ENCODE measurements at places on chromosomes 16 and 17.

DNA sequence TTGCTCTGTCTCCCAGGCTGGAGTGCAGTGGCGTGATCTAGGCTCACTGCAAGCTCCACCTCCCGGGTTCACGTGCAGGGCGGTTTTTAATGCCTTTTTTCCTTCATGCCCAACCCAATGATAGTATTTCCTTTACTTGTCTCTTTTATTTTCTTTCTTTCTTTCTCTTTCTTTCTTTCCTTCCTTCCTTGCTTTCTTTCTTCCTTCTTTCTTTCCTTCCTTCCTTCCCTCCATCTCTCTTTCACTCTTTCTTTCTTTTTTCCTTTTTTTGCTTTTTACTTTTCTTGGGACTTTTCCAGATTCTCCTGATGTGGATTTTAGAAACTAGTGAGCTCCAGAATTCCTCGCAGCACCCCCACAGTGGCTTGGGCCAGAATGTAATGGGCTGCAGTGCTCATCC lies 3.1 kb downstream of the MYH3 start:
- no peak for DNase-seq

- no peak for DNase-seq
Measured at GRCh38 chr16:50814541-50814940, 72.7 kb downstream of the CYLD start.

DNA sequence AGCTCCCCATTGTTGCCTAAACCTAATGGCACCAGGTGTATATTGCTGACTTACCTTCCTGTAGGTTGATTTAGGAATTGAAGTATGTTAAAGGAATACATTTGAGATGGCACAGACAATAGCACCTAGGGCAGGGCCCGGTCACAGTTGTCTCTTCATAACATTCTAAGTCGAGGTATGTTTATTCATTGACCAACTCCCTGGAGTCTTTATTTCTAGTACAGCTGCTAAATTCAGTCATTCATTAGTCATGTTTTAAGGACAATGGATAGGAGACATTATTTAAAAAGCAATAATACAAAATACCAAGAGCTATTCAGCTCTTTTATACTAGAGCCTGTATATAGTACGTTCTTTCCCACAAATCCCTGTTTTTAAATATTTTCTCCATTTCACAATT lies 369.5 kb upstream of the HSBP1 start:
- no peak for DNase-seq

DNA sequence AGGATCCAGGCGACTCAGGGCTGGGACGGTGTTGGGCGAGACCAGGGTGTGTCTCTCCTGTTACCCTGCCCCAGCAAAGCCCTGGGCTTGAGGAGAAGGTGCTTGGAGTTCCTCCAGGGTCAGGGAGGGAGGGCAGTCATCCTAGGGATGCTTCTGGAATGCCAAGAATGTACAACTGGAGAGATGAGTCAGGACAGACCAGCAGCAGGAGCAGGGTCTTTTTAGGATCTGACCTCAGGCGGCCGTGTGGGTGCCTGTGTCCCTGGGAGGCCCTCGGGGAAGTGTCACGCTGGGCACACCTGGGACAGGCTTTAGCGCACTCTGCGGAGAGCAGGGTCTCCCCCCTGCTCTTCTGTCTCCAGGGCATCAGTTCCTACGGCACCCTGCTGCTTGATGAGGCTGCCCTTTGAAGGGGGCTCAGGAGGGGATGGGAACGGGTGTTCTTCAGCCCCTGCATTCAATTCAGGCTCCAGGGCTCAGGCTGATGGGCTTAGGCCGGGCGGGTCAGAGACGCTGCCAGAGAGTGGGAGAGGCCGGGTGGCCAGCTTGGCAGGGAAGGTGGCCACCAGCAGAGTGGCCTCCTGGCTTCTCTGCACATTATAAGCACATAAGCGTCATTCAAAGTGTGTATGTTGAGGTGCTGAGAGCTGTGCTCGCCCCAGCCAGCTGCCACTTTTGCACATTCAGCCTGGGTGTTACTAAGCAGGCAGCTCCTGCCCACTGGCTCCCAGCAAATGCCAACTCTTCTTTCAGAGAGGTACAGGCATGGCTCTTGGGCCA lies 8.4 kb upstream of the MTSS2 start:
- no peak for DNase-seq

GRCh38 chr17:77438241-77439188 lies 297.7 kb downstream of the SEC14L1 start:
- no peak for DNase-seq

DNA sequence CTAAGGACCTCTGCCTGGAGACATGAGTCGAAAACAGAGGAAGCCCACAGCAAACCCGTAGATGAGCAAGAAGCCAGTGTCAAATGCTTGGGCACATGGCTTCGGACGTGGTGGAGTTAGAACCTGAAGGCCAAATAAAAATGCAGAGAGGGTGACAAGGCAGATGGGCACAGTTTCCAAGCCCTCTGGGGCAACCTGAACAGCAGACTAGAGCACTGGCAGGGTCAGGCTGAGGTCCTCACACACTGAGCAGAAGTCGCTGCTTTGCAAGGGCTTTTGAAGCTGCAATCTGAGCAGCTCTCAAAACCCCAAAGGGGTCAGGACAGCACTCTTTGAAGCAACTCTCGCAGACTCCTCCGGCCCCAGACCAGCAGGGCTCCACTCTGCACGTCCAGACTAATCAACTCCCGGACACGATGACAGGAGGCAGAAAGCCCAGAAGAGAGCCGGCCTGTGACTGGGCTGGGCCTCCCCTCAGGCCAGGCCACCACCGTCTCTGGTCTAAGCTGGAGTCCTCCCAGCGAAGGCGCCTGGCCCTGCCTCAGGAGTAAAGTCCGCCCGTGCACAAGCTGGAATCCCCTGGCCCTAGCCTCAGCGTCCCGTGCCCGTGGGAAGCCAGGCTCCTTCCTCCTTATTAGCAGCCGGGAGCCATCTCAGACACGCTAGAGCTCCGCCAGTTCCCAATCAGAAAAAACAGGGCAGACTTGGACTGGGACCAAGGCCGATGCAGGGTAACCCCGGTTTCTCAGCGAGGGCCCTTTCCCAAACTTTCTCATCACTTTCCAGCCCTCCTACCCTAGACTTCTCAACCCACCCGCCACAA lies 924 bp downstream of the SMARCD2 start:
- DNase-seq = peak; percentile 63

- DNase-seq = no peak
Measured at GRCh38 chr16:30949650-30950515, 1.0 kb downstream of the ORAI3 start.

- DNase-seq = no peak
Measured at GRCh38 chr16:11001611-11002010, 57.2 kb downstream of the CLEC16A start.

GRCh38 chr16:2691491-2692248 lies 9.3 kb downstream of the KCTD5 start:
- peak; percentile 47 for DNase-seq

- no peak for DNase-seq
Measured at GRCh38 chr17:8753976-8754440, 4.3 kb downstream of the SPDYE4 start.

GRCh38 chr17:78559749-78560368 lies 17.3 kb downstream of the DNAH17 start:
- no peak for DNase-seq

- DNase-seq = no peak
Measured at GRCh38 chr17:50523208-50523607, 9.3 kb upstream of the EPN3 start.

GRCh38 chr17:74008196-74008595 lies 195.3 kb upstream of the RPL38 start:
- no peak for DNase-seq

DNA sequence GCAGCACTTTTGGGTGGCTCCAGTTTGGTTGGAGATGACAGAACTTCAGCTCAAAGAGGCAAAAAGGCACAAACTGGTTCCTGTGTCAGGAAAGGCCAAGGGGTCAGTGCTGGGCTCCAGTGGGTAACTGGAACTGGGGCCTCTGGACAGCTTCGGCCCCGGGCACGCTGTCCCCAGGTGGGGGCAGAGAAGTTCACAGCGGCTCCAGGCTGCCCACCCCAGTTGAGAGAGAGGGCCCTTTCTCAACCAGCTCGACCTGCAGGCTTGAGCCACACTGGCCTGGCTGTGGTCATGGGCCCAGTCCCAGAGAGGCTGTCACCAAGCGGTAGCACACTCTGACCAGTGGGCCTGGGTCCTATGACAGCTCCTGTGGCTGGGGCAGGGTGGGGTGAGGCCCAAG lies 24.5 kb downstream of the ADCY7 start:
- DNase-seq = no peak

- DNase-seq = no peak
Measured at GRCh38 chr17:42055496-42055895, 5.1 kb upstream of the C17orf113 start.

GRCh38 chr17:2894782-2895181 lies 98.5 kb downstream of the RAP1GAP2 start:
- no peak for DNase-seq

DNA sequence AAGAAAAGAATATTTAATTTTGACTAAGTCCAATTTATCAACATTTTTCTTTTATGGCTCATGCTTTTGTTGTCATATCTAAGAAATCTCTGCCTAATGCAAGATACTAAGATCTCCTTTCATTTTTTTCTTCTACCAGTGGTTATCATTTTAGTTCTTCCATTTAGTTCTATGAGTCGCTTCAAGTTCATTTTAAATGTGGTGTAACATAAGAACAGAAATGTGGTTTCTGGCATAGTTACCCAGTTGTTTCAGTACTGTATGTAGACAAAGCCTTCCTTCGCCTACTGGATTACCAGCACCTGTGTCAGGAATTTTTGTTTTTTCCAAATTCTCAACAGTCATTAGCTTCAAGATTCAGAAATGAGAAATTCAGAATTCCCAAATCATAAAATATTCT lies 175.7 kb downstream of the PARN start:
- no peak for DNase-seq

- DNase-seq = no peak
Measured at GRCh38 chr17:61395983-61396585, 3.6 kb upstream of the TBX2 start.

- no peak for DNase-seq
Measured at GRCh38 chr17:64032081-64032480, 11.6 kb upstream of the ICAM2 start.

GRCh38 chr17:17258011-17258410 lies 21.0 kb upstream of the FLCN start:
- no peak for DNase-seq

GRCh38 chr17:40484285-40484972 lies 17.0 kb downstream of the TNS4 start:
- no peak for DNase-seq

DNA sequence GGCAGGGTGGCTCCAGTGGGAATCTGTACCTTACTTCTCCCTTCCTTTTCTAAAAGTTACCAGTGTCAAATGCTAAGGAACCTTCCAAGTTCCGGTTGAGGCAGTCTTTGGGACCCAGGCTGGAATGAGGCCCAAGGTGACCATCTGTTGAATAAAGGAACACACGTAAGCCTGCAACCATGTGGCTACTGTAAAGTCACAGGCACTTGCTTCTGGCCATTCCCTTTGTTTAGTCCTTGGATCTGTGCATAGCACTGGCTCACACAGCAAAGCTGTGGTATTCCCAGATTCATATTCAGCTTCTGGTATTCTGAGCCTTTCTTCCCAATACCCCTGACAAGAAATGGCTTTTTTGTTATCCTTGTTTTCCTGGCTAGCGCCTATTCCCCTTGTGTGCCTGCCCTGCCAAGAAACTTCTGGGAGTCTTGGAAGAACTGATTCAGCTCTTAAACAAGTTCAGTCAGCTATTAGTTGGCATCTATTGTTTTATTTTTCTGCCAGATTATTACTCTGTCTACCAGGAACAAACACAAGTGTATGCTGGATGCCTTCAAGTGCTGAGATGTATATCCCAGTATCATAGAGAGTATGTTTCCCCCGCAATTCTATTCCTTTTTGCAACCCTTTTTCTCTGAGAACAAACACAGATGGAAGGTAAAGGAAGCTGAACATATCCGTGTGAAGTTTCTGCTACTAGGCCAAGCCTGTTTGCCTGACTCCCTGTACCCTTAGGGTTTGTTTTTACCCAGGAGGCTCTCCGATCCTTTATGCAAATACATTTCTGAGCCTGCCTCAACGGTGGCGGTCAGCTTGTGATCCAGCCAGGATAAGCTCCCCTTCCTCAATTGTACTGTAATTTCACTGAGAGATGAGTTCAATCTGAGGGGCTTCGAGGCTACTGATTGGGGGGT lies 13.2 kb downstream of the TMEM238L start:
- DNase-seq = no peak

- no peak for DNase-seq
Measured at GRCh38 chr17:62805234-62805633, 2.9 kb downstream of the MARCHF10 start.

DNA sequence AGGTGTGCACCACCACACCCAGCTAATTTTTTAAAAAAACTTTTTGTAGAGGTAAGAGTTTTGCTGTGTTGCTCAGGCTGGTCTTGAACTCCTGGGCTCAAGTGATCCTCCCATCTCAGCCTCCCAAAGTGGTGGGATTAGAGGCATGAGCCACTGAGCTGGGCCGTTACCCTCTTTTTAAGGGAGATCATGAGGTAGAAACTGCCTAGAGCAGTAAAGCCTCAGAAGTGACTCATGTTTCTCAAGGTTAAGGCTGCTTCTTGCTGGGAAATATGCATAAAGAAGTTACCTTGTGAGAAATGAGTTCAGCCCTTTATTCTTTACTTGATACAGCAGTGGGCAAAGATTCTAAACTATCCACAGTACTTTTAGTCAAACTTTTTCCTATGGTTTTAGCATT lies 38.2 kb downstream of the GRB2 start:
- no peak for DNase-seq

DNA sequence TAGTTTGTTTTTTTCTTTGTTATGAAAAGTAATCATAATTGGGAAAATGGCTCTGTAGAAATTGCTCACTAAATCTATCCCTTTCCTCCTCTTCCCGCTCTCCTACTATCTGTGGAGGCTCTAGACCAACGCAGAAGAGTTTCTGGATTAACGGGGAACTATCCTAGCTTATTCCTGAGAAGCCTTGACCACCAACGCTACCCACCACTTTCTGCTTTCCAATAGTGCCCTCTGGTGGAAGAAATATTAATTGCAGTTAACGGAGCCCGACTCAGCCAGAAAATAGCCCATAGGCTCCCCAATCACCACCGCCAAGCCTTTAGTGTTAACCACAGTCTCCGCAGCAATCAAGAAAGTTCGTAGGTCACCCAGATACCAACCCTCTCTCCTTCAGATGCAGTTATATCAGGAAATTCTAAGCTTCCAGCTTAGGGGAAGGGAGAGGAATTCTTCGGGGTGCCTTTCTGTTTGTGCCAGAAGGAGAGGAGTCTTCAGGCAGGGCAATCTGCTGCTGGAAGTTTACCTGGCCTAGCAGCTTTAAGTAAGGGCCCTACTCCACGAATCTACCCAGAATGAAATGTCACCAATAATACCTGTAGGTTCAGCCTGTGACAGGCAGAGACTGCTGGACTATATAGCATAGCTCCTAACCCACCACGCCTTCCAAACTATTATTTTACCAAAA lies 23.0 kb upstream of the NSRP1 start:
- no peak for DNase-seq

GRCh38 chr16:1008085-1008484 lies 26.5 kb downstream of the SOX8 start:
- DNase-seq = no peak

DNA sequence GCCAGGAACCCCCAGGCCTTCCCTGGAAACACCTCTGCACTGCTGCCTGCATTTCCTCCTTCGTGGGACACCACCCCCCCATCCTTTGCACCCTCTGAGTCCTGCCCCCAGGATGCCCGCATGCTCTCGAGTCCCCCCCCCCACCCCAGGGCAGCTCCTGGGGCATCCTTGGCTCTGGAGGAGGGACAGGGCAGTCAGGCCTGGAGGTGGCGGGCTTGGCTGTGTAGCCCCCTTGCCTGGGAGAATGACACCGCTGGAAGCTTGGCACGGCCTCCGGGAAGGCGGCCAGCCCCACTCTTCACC lies 98.9 kb upstream of the GSE1 start:
- peak; percentile 70 for DNase-seq
